ENCODE measurements at places on chromosomes 16 and 17.
A peak's percentile ranks its signal among the peaks of the same experiment; 100 is the strongest.

GRCh38 chr17:81002409-81003361 is 11.0 kb downstream of the CHMP6 start:
- peak; percentile 26 for DNase-seq

DNA sequence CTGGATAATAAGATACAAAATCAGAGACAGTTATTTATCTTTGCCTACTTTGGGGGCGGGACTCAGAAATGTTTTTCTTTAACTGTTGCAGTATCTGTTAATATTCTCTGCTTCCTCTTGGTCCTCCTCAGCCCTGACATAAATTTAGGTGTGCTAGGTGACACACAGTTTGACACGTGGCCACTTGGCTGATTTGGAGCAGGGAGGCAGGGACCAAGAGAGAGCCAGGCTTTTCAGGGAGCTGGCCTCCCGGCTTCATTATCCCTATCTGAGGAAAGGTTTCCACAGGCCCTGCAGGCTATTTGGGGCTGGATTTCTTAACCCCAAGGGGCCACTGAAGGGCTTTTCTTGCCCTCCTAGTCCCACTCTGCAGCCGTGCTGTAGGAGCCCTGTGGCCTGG is 20.1 kb upstream of the NAT9 start:
- DNase-seq: no peak

- DNase-seq: no peak
Measured at GRCh38 chr17:16926061-16926511, 45.8 kb downstream of the TNFRSF13B start.

DNA sequence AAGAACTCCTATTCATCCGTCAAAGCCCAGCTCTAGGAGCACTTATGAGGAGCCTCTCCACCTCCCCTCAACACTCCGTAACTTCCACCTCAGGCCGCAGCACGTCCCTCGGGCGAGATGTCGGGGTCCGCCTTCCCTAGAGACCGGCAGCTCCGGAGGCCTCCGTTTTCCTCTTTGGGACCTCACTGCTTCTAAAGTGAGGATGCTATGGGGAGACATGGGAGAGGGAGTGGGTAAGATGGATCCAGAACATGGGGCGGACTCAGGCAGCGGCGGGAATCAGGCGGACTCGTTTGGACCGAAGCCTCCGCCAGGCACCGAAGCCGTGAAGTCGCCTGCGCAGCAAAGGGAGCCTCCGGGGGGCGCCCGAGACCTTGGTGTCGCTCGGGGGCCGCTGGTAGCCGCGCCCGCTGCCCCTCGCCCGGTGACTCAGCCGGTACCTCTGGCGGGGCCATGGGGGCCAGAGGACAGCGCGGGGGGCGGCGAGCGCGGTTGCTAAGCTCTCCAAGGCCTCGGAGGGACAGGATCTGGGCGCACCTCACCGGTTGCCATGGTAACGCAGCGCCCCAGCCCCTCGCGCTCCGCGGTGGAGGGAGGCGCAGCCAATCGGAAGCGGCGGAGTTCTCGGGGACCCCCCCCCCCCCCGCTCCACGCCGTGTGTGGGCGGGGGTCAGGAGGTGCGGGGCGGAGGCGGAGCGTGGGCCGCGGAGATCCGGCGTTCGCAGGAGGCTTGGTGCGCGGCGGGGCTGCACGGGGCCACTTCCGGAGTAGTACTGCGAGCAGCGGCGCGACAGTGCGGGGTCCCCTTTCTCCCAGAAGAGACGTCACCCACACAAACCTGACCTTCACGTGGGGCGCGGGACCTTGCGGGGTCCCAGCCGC is 1.3 kb upstream of the HIC1 start:
- no peak for DNase-seq

DNA sequence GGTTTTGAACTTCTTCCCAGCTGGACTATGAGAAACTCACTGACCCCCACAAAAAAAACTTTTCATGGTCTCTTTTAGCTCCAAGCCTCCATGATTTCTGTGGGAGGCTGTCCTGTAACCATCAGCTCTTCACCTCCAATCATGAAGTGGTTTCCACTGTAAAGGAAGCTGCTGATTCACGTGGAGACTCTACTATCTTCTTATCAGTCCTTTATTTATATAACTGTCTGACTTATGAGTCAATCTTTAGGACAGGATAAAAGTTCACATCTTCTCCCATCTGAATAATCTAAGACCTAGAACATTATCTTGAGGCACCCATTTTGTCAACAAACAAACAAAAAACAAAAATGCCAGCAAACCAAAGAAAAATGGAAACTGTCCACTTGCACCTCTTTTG is 409.9 kb downstream of the SLC39A11 start:
- no peak for DNase-seq
